Central memory CD8-positive, alpha-beta T cell (primary cell): ENCODE measurements at places on chromosomes 13 and 19.

DNA sequence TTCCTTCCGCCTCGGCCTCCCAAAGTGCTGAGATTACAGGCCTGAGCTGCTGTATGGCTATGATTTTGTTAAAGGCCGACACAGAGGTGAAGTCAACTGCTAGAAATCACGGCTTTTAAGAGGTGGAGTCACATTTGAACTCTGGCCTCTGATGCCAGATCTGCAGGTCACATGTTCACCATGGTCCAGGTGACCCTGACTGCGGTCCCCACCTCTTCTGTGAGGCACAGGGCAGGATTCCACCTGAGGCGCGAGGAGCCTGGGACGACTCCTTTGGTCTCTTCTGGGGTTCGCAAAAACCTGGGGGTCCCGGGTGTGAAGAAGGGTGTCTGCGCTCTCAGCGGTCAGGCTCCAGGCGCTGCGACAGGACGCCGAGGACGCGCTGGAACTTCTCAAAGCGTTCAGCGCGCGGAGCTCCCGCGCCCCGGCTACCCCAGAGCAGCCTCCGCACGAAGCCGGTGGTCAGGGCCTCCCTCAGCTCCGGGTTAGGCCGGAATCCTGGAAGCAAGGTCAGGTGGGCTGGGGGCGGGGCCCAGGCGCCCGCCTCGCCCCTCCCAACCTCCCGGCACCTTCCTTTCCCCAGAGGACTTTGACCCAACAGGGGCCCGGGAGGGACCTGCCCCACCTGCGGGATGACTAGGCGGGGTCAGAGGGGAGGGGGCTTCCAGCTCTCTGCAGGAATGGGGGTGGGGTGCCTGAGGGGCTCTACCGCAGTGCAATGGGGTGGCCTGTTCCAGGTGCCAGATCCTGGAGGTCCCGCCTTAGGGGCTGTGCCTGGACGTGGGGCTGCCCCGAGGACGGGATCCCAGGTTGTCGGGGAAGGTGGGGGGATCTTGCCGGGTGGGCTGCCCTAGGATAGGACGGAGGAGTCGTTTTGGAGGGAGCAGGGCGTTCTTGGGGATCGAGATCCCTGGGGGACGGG lies 13.0 kb downstream of the TRIP10 start:
- DNase-seq: no peak

- no peak for DNase-seq
Observed at GRCh38 chr13:37448153-37448552, 150.4 kb downstream of the POSTN start.

DNA sequence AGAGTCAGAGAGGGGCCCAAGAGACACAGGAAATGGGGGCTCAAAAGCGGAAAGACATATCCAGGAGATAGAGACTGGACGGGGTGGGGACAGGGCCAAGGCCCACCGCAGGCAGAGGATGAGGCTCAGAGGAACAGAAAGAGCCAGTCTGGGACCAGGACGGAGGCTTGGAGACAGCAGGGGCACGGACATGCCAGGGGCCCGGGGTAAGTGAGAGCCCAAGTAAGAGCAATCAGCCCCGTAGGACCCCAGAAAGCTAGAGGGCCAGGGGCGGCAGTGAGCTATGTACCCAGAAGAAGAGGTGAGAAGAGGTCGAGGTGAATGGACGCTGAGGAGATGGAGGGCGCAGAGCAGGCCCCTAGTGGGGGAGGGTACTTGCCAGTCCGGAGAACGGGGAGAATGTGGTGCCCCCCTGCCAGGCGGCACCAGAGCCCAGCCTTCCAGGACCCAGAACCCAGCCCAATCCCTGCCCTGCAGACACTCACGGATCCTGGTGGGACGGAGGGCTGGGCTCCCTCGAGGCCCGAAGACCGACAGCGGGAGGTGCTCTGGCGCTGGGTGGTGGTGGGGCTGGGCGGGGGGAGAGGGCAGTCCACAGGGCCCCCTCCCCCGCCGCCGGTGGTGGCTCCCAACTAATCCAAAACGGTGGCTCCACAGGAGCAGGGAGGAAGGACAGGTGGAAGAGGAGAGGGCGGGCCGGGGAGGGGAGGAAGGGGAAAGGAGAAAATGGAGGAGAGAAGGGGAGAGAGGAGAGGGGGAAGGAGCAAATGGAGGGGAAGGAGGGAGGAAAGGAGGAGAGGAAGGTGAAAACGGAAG lies 1.0 kb downstream of the GRIK5 start:
- DNase-seq: no peak

GRCh38 chr19:52237771-52238400 lies 31.5 kb upstream of the ZNF766 start:
- DNase-seq: peak; percentile 27

DNA sequence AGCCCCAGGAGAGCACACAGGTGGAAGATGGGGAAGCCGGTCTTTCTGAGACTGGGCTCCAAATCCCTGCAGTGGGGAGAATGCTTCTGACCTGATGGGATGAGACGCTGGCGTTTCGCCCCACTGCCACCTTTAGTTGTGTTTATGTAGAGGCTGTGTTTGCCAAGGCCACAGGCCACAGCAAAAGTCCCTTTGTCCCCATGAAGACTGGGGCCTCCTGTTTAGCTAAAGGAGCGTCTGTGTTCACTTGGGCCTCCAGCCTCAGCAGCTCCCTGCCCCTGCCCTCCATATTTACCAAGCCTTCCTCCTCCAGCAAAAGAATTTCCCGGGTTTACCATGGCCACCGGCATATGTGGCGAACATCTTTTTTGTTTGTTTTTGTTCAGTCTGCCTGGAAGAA lies 10.4 kb upstream of the KLK14 start:
- DNase-seq: no peak

GRCh38 chr13:112996671-112997091 lies 27.7 kb downstream of the MCF2L start:
- DNase-seq: no peak

DNA sequence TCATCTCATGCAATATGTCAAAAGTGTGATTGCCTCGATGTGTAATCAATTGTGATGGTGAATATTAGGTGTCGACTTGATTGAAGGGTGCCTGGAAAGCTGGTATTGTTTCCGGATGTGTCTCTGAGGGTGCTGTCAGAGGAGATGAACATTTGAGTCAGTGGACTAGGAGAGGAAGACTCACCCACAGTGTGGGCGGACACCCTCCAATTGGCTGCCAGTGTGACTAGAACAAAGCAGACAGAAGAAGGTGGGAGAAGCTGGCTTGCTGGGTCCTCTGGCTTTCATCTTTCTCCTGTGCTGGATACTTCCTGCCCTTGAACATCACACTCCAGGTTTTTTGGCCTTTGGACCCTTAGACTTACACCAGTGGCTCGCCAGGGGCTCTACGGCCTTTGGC lies 15.5 kb upstream of the CABP5 start:
- no peak for DNase-seq

DNA sequence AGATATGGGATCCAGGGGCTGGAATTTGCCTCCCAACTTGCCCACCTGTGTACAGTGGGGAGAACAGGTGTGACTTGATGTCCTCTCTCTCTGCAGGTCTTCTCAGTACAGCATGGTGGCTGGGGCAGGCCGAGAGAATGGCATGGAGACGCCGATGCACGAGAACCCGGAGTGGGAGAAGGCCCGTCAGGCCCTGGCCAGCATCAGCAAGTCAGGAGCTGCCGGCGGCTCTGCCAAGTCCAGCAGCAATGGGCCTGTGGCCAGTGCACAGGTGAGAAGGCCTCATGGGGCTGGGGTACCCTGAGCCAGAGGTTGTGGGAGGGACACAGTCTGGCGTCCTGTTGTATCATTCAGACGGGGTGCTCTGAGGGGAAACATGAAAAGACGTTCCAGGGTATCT lies 3.0 kb downstream of the LENG8 start:
- no peak for DNase-seq

GRCh38 chr13:95298169-95298965 lies 2.9 kb downstream of the ABCC4 start:
- DNase-seq: no peak

GRCh38 chr19:40549007-40549708 lies 27.5 kb upstream of the SHKBP1 start:
- peak; percentile 37 for DNase-seq

GRCh38 chr13:107322228-107322627 lies 754.3 kb upstream of the ARGLU1 start:
- no peak for DNase-seq

GRCh38 chr13:26895808-26896466 lies 135.4 kb upstream of the GPR12 start:
- no peak for DNase-seq

DNA sequence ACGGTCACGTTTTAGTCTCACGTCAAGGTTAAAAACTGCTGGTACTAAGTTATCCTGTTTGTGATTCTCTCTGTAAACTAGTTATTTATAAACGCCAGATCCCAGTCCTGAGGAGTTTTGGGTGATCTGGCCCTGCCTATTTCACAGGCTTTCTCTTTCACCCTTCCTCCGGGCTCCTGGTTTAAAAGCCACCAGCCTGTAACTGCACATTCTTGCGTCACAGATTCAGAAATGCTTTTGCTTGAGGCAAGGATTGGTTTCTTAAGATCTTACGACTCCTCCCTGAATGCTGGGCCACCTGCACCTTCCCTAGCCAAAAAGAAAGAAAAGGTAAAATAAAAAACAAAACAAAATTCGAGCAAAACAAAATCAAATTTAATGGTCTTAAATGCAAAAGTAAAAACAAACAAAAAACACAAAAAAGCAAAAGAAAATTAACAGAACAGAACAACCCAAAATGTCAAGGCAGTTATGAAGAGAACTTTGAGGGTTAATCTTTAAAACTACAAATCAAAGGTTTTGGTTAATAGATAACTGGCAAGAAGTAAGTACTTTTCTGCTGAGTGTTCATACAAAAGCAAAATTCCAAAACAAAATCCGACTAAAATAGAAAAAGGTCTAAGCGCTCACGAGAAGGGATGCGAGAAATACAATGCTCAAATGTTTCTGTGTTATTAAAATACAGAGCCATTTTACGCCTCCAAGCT lies 18.6 kb upstream of the TIMM44 start:
- DNase-seq: no peak

DNA sequence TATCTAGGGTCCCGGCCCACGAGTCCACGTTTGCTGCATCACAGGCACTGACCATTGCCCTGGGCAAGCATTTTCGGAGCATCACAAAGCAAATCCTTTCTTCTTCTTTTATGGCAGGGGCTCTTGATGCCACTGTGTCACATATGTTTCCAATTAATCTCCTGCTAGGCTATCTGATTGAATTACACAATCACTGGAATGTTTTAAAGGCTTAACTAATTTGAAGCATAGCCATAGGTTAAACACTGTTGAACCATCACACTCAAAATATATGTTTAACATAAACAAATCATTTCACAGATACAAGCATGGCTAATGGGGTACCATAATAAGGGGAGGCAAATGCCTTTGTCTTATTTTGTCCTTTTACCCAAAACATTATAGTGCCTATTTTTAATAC lies 338.3 kb downstream of the POU4F1 start:
- DNase-seq: no peak

DNA sequence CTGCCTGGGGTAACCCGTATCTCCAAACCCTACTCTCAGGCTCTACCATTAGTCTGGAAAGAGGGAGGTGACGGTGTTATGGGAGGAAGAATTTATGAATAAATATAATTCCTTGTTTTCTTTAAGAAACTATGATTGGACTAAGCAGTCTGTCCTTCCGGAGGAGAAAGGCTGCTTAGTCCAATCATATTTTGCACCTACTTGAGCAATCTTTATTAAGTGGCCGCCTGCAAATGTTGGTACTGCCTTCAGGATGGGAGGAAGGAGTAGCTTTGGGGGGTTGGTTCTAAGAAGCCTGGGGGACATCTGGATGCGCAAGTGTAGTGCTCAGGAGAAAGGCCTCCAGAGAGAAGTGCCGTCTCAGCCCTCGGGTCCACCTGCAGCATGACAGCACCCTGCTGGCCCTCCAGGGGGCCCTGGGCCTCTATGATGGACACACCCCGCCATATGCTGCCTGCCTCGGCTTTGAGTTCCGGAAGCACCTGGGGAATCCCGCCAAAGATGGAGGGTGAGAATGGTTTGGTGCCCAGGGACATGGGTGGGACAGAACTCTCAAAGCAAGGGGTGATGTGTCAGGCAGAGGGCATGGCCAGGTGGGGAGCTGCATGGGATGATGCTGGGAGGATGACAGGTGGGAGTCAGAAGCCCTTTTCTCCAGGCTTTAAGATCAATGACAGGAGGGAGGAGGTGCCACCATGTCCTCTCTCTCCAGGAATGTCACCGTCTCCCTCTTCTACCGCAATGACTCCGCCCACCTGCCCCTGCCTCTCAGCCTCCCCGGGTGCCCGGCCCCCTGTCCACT lies 4.1 kb downstream of the ACP4 start:
- no peak for DNase-seq

GRCh38 chr13:26628706-26629105 lies 71.2 kb downstream of the WASF3 start:
- DNase-seq: no peak

DNA sequence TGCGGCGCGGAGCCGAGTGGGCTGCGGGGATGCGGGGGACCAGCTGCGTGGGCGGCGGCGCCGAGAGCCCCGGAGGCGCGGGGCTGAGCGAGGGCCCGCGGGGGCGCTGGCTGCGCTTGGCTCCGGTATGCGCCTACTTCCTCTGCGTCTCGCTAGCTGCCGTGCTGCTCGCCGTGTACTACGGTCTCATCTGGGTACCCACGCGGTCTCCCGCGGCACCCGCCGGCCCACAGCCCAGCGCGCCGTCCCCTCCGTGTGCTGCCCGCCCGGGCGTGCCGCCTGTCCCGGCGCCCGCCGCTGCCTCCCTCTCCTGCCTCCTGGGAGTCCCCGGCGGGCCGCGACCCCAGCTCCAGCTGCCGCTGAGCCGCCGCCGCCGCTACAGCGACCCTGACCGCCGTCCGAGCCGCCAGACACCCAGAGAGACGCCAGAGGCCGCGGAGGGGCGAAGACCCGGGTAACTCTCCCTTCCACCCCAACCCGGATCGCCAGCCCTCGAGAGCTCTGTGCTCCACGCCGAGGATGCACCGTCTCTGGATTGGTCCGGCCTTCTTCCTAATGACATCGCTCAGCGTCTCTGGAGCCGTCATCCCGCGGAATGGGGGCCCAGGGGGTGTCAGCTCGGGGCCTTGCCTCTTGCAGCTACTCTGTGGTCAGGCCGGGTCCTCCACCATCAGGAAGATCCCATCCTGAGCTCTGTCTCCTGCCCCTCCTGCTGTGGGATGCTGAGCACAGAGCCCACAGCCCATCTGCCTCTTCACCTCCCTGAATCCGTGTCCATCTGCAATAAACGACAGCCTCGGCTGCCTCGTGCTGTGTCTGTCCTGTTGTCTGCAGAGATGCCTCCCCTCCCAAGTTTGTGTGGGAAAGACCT lies 441 bp downstream of the INAFM1 start:
- no peak for DNase-seq

GRCh38 chr19:32201636-32202051 lies 143.8 kb upstream of the ZNF507 start:
- no peak for DNase-seq
